EL (cell line): ENCODE measurements at places on chromosomes 13 and 19.

GRCh38 chr13:33445476-33445875 is 159.9 kb upstream of the STARD13 start:
- DNase-seq = no peak

- peak; percentile 12 for DNase-seq
These were observed 716.4 kb downstream of the PCDH9 start for GRCh38 chr13:66513728-66514127.

DNA sequence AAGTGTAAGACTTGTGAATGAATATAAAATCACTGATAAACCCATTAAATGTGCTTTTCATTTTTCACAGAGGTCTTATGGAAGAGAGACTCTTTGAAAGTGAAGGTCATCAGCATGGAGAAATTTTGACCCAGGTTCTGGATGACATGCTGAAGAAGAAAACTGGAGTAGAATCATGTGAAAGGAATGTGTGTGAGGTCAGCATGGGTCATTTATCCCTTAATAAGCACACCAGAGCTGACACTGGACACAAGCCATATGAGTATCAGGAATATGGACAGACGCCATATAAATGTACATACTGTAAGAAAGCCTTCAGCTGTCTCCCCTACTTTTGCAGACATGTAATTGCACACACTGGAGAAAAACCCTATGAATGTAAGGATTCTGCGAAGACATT is 29.0 kb downstream of the ZNF20 start:
- DNase-seq = peak; percentile 35

- DNase-seq = peak; percentile 31
These were observed 1.3 kb upstream of the INTS6 start for GRCh38 chr13:51453959-51454703.

DNA sequence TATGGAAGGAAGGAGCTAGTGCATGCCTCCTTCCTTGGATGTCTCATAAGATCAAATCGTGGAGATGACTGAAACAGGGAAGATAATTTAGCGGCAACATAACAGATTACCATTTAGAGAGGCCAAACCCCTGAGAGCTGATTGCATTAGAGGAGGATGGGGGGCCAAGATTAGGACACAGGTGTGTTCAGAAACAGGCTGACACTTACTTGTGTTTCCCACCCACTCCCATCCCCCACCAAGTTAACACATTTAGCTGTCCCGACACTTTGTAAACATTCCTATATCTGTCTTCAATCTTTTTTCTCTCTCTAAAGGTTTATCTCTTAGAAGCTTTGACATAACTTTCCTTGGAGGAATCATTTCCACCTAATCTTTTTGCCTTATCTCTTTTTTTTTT is 48.8 kb upstream of the KCTD4 start:
- DNase-seq = no peak

DNA sequence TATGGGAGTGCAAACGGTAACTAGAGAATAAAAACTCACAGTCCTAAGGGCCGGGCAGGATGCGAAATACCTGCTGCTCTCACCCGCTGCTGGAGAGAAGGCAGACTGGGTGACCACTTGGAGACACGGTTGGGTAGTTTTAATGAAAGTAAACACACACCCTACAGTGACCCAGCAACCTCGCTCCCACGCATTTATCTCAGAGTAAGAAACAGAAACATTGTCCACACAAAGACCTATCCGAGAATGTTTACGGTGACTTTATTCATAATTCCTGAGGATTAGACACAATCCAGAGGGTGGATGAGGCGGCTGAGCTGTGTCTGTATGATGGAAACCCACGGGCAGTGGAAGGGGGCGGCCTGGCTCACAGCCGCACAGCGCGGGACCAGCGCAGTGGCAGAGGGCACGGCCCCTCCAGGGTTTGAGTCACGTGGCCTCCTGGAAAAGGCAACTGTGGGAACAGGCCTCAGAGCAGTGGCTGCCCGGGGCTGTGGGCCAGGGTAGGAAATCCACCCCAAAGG is 73.5 kb upstream of the C13orf46 start:
- DNase-seq = no peak
